ENCODE measurements at places on chromosomes 13 and 19. TPM values are rescaled to one million over a fixed set of nuclear protein-coding genes. Genes with fewer than 3 reads are reported as not detected.

KIR3DL1 gene
- total RNA-seq: not detected

SYNGR4 gene
- 0.49 TPM for total RNA-seq

ADGRE2 gene
- total RNA-seq: 8.4 TPM

KLK10 gene
- total RNA-seq: 33.6 TPM

DNA sequence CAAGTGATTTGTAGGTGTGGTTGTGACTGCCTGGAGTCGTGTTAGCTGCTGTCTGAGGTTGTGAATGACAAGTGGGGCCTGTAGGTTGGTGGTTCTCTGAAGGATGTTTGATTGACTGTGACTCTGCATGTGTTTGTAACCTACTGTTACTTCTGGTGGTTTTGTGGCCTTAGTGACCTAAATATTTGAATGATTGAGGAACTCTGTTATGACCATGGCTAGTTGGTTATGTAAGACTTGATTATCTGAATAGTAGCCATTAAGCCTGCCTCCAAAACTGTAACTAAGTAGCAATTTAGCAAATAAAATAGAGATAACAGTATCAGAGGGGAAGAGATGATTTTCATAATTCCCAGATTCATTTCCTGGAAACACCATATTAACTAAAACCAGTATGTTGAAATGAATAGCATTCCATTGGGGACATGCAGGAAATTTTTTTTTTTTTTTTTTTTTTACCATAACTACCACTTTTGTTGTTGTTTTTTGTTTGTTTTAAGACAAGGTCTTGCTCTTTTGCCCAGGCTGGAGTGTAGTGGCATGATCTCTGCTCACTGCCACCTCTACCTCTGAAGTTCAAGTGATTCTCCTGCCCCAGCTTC is 865 bp downstream of the ZNF382 start:
- DNase-seq: no peak

DNA sequence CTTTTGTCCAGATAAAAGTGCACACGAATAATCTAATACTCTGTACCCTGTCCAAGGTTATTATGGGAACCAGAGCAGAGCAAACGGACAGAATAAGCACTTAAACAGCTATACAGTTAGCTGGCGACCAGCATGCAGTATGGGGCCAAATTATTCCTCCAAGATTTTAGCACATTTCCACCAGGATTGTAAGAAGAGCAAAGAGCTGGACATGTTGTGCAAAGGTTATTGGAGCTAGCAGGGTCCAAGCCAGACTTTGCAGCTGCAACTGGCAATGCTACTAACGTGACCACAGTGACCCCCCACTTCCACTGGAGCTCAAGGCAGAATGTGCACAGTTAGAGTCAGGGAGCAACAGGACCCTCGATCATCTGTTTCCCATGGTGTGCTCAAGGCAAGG is 89.9 kb downstream of the COL4A1 start:
- no peak for DNase-seq

DNA sequence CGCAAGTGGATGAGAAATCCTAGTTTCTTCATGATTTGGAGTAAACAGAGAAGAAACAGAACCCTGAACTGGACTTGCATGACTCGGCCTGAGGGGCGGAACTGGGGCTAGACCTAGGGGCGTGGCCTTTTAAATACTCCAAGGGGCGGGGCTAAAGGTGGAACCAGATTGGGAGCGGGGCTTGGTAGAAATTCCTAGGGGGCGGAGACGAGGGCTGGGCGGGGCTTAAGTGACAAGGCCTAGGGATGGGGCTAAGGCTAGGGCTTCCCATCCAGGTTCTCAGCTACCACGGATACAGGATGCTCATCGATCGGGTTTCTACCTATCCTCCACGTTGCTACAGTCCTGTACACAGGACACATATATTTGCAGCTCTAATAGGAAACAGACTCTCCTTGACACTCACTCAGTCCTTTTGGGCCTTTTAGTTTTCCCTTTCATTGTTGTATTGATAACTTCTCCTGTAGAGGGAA is 372 bp upstream of the ZNF699 start:
- DNase-seq: peak; percentile 91

GRCh38 chr19:28377077-28377476 is 835.9 kb downstream of the UQCRFS1 start:
- DNase-seq: no peak

DNA sequence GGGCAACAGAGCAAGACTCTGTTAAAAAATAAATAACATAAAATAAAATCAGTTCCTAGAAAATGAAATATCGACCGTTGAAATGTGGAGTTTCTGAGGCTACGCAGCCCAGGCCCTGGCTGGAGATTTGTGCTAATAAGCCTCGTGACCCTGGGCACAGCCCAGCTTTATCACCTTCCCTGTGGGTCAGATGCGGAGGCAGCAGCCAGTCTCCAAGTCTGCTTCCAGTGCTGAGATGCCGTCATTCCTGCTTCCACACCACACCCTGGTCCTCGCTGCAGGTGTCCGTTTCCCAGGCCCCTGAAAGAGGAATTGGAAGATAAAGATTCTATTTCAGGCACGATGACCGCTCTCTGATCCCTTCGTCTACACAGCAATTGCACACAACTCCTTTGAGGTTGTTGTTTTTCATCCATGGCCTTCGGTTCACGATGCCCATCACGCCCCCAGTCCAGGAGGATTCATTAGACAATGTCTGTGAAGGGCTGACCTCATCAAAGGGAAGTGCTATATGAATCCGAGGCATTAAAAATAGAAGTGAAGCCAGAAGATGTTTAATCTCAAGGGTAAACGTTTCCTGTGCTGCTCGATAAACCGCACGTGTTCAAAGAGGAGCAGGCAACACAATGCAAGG is 48.3 kb upstream of the ATP11A start:
- no peak for DNase-seq

Data from HCT116 (cell line).